ENCODE measurements at places on chromosomes 4 and X.
A peak's percentile ranks its signal among the peaks of the same experiment; 100 is the strongest.

DNA sequence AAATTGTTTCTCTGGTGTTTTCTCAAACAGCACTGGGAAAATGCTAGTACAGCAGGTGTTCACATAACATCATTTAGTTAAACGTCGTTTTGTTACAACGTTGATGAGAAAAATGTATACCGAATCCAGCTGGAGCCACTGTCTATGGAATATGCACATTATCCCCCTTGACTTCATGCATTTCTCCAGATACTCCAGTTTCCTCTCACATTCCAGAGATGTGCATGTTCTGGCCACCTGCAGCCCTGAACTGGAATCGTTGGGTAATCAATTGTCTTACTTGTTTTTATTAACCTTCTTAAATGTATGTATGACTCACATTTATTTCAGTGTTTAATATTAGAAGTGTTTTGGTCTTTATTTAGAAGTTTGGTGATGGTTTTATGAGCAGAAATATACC, 18.4 kb upstream of the ODAM start:
- DNase-seq = no peak

DNA sequence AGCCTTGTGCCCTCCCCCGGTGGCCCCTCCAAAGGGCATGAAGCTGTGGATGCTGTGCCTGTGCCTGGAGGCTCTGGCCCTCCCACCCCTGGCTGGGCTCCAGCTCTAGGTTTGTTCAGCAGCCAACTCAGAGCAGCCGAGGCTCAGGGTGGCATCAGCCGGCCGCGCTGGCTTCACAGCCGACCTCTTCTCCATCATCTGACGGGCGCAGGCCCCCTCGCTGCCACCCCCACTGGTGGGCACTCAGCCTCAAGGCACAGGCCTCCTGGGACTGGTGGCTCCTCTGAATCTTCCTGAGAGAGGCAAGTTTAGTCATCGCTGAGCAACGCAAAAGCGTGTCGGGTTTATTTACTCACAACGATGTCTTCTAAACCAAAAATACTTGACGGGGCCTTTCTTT, 46.0 kb downstream of the PCGF3 start:
- DNase-seq = no peak

DNA sequence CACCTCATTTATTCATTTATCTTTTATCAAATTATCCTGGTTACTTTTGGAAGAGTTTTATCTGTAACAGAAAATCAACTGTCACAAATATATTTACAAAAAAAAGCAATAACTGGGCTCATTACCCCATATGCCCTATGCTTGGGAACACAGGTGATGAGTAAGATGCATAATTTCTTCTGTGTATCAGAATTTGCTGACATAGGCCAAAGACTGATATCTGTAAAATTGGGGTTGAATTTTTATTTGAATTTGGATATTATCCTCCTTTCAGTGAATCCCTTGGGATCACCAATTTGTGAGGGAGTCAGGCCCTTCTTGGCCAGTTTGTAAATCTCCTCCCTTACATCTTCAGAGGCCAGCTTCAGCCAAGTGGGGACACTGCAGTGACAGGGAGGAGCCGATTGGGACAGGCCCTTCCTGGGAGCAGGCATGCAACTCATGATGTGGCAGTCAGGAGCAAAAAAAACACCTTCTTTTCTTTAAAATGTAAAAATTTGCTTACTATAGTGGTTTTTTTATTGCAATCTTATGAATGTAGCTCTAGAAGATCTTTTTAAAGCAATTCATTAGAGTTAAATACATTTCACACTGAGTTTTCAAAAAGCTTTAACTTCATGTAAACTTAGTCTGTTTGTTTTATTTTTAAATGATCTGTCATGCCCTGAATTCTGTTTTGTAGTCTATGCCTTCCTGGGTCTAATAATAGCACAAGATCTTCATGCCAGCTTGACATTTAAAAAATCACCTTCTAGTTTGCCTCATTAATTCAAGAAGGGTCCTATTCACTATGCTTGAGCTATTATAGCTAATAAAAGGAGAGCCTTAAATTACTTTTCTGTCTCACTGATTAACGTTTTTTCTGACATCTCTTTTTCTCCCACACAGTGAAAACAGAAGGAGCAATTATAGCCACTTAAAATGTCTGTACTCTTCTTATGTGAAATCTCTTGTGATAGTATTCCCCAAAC, 136.6 kb upstream of the SPRY1 start:
- no peak for DNase-seq

- no peak for DNase-seq
Measured at GRCh38 chr4:182276210-182277109, 33.3 kb downstream of the TENM3 start.

DNA sequence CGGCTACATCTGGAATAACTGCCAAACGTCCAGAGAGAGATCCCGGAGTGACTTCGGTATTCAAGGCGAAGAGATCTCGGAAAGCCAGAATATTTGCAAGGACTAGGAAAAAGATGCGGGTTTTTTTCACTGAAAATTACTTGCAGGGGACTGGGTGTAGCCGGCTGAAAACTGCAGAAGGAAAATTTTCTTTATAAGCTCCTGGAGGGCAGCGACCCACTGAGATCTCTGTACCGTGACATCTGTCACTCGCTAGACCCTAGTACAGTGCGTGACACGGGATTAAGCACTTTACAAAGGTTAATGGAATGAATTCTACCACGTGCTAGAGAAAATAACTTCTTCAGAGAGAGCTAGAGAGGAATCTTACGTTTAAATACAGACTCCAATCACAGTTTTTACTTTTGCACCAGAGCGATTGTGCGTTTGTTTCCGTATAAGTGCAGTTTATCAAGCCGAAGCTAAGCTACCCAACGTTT, 1.1 kb upstream of the LCORL start:
- DNase-seq = no peak

GRCh38 chr4:42816189-42816879, 76.2 kb upstream of the GRXCR1 start:
- no peak for DNase-seq

DNA sequence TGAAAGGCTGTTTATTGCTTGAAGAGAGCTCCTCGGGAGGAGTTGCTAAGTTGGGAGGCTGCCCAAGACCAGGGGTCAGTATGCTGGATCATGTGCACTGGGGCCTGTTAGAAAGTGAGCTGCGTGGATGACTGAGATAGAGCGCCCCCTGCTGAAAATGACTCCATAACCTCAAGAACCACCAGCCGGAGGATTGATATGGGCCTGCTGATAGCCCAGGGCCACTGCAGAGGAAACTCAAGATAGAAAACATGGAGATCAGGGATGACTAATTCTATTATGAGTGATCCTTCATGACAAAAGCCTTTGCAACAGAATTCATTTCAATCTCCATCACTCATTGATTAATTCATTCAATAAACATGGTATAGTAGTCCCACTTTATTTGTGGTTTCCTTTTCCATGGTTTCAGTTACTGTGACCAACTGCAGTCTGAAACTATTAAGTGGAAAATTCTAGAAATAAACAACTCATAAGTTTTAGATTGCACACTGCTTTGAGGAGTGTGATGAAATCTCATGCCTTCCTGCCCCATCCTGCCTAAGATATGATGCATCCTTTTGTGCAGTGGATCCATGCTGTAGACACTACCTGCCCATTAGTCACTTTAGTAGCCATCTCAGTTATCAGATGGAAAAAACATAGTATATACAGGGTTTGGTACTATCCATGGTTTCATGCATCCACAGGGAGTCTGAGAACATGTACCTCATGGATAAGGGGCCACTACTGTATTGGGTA, 126.7 kb upstream of the MBNL3 start:
- DNase-seq = no peak

DNA sequence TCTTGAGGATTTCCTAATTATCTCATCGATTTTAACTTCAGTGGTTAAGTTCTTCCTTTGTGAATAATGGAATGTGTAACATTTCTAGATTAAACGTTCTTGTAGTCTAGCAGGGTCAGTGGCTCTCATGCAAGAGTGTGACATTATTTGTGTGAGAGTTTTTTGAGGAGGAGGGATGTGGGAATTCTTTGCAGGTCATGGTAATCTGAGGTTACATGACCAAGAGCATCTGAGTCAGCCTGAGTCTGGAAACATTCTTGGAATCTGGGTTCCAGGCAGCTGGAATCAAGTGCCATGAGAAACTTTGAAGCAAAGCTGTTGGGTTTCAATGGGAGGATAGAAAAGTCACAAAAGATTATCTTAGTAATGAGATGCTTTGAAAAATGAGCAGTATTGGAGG, 49.5 kb downstream of the GK start:
- no peak for DNase-seq

- no peak for DNase-seq
Measured at GRCh38 chr4:186029571-186030398, 39.2 kb upstream of the TLR3 start.

DNA sequence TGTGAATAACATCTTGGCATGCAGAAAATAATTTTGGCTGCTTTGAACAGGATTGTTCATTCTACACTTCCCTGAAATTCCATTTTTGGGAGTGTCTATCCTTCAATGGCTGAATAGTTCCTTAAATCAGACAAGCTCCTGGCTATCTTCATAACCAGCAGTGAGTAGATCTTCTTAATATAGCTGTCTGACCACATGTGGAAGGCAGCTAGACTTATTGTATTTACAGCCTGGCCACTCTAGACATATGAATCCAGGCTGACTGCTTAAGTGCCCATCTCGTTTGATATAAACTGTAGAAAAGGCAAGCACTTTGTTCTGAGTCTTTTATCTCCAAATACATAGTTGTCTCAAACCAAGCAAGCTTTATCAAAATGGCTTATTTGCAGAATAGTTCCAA, 40.0 kb downstream of the PWWP3B start:
- no peak for DNase-seq

GRCh38 chrX:150092549-150092948, 154.3 kb upstream of the EOLA2 start:
- DNase-seq = no peak

- DNase-seq = peak; percentile 52
Measured at GRCh38 chr4:25859429-25860148, 3.2 kb downstream of the SEL1L3 start.

GRCh38 chrX:16617382-16617781, 32.6 kb upstream of the S100G start:
- no peak for DNase-seq

DNA sequence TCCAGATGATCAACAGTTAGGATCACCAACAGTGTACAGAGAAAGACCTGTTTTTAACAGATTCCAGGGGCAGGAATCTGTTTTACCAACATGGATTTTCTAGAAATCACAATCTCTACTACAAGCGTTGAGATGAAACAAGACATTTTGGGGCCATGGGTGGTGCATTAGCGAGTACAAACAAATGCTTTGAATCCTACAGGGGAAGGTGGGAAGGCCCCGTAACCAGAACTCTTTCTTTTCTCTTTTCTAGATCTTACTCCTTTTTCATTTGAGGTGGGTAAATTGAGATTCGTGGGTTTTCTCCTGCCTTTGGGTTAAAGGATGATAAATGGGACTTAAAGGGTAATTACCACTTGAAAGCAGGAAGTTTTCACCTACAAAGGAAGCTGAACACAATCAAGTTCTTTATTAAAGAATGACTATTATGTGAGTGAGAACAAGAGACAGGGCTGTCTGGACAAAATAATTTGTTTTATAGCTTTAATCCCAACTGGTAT, 189.9 kb upstream of the ANXA3 start:
- DNase-seq = no peak

DNA sequence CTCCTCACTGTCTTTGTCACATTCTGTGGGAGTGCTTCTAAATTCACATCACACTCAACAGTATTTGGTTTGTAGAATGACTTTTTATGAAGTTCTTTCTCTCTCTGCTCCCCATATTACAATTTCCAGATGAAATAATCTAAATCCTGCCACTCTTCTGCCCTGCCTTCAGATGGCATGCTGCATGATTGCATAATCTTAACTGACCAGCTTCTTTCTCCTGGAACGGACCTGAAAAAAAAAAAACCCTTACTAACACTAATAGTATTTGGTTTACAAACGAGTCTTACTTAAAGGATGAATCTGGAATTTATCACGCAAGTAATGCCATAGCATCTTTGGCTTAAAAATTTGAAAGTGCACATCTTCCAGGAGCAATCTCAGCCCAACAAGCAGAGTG, 272.3 kb downstream of the NAF1 start:
- DNase-seq = no peak

DNA sequence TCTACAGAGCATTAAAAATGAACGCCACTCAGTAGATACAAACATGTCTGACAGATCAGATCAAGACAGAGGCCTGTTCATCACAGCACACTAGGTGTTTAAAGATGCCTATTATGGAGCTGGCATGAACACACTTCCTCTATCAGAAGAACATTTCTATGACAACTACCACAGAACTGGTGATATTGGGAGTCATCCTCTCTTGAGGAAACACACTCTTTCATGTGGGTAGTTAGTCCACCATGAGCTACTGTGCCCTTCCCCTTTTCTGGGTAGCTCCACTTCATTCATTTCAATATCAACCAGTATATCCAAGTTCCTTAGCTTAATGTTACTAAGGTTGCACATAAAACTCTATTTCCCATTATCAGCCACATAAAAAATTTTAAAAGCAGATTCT, 46.7 kb downstream of the MAOB start:
- no peak for DNase-seq

GRCh38 chr4:101596781-101597552, 193.6 kb upstream of the BANK1 start:
- DNase-seq = peak; percentile 9

- no peak for DNase-seq
Measured at GRCh38 chr4:180164799-180165198, 2078.4 kb upstream of the TENM3 start.

GRCh38 chr4:39054497-39054896, 7.5 kb upstream of the KLHL5 start:
- no peak for DNase-seq

All from GM10248 (cell line).